ENCODE measurements at places on chromosomes 3 and 15.
A peak's percentile ranks its signal among the peaks of the same experiment; 100 is the strongest.

- no peak for DNase-seq
Observed at GRCh38 chr3:59186725-59187124, 136.9 kb upstream of the CFAP20DC start.

DNA sequence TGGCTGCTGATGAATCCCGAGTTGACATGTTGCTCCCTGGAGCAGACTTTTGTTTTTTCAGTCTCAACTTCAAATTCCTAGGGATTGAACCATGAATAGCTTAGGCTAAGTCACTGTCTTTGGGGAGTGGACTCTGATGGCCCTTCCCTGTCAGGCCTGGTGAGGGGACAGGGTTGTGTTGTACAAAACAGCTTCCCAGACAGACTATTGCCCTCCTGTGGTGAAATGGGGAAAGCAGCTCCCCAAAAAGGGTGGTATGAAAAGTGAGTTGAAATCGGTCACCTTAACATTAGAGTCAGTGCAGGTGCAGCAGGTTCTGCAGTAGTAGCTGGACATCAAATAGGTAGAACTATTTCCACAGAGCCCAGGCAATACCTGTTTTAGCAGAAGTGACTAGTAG, 775.6 kb downstream of the ROBO2 start:
- DNase-seq, result no peak

GRCh38 chr15:80883641-80884040, 104.5 kb downstream of the CEMIP start:
- no peak for DNase-seq

- peak; percentile 58 for DNase-seq
Observed at GRCh38 chr3:188432802-188433520, 279.0 kb downstream of the LPP start.

- DNase-seq, result no peak
Observed at GRCh38 chr3:73405853-73406252, 218.9 kb downstream of the PDZRN3 start.

- no peak for DNase-seq
Observed at GRCh38 chr15:55008421-55008820, 188.3 kb downstream of the RSL24D1 start.

GRCh38 chr15:60379525-60380274, 18.1 kb downstream of the ANXA2 start:
- DNase-seq, result no peak

- peak; percentile 76 for DNase-seq
Observed at GRCh38 chr3:125591116-125591760, 4.1 kb downstream of the OSBPL11 start.

GRCh38 chr3:189698811-189699210, 67.6 kb downstream of the TP63 start:
- no peak for DNase-seq

DNA sequence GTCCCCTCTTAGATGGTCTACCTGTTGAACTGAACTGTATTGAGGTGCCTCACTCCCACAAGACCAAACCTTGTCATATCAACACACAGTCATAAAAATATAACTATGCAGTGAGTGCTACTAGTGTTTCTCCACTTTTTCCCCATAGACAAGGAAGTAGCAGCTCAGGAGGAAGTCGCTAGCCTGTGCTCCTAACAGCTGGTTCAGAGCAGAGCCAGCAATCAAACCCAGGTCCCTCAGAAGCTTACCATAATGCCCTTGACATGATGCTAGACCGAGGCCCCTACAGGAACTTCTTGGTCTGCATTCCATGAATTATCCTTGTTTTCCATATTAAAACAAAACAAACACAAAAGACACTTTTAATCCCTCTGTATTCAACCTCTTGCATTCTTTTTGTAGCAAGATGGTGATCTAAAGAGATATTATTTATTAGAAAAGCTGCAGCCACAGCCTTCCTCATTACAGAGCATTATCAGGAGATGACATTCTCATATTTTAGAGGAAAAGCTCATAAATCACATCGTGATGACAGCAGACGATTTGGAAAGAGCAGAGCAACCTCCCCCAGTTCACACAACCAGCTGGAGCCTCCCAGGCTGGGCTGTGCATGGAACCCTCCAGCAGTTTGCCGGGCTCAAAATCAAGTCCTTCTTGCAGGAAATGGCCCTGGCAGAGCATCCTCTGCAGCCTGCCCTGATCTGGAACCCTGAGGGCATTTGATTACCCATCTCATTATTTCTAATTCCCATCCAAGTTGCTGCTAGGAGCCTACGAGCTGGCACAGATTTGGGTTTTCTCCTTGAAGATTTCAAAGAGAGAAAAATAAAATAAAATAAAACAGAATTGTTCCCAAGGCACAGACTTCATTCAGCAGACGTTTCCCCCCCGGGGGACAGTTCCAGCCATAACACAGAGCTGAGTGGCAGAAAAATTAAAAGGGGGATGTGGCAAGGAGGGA, 118.8 kb downstream of the SRGAP3 start:
- DNase-seq, result peak; percentile 21

All from inflammatory macrophage (primary cell).